ENCODE measurements at places on chromosomes 7 and 10.

- no peak for DNase-seq
Observed at GRCh38 chr7:67387851-67388250, 391.2 kb downstream of the TYW1 start.

DNA sequence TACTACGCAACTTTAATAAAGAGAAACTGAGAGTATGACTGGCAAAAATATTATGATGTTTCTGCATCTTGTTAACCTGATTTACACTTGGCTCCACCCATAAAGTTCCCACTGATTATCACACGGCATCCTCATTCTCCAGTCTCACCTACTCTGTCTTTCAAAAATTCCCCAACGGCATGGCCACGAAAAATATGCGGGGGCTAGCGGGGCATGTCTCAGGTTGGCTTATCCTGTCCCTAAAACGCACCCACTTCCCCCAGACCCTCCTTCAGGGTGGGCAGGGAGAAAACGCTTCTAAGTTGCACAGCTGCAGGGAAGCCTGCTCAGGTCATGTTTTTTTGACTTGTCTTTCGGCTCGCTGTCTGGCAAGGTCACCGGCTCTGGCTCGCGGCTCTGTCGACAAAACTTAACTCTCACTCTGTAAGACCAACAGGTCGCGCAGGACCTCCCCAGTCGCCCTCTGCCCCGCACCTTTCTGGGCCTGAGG lies 3.8 kb downstream of the CDK6 start:
- DNase-seq, result peak; percentile 67

DNA sequence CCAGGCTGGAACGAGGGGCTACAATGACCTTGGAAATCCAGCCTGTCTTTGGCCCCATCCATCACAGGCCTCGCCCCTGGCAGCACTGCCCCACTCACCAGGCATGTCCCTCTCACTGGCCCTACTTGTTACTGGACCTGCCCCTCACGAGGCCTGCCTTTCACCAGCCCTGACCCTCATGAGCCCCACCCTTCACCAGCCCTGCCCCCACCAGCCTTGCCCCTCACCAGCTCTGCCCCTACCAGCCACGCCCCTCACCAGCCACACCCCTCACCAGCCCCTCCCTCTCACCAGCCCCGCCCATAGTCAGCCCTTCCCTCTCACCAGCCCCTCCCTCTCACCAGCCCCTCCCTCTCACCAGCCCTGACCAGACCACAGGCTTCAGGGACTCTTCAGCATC lies 57.8 kb downstream of the COL26A1 start:
- DNase-seq, result no peak

GRCh38 chr7:43750016-43750887 lies 8.2 kb upstream of the BLVRA start:
- no peak for DNase-seq

DNA sequence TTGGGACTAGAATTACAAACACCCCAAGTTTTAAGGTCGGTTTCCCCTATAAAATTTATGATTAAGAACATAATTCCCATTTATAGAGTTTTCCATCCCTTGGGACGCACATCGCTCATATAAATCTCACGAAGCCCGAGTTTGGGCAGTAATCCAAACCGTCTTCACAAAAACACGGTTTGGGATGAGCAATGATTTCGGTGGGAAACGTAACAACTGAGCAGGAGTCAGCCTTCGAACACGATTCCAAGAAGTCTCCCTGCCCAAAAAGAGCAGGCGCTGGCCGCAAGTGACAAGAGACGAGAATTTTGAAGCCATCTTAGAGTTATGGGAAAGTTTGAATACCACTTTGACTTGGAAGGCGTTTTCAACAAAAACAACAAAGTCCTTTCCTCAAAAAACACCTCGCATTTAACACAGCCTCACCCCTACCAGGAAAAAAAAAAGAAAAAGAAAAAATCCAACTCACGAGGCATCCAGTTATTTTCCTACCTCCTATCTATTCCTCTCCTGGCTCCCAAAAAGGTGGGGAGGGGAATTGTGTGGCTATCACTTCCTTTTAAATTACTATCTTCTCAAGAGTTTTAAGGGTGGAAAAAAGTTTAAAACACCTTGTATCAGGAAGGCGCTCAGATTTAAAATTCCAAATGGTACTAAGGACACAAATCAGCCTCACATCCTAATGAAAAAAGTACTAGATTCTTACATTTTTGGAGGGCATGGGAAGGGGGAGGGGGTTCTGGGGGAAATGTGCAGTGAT lies 1.6 kb downstream of the SEPHS1 start:
- peak; percentile 32 for DNase-seq

GRCh38 chr10:86691333-86692022 lies 23.2 kb downstream of the LDB3 start:
- DNase-seq, result no peak

- no peak for DNase-seq
Observed at GRCh38 chr7:132286836-132287235, 289.4 kb downstream of the PLXNA4 start.
